ENCODE measurements at places on chromosomes 3 and 15.

GRCh38 chr3:182479419-182480336 lies 313.6 kb upstream of the ATP11B start:
- no peak for DNase-seq

DNA sequence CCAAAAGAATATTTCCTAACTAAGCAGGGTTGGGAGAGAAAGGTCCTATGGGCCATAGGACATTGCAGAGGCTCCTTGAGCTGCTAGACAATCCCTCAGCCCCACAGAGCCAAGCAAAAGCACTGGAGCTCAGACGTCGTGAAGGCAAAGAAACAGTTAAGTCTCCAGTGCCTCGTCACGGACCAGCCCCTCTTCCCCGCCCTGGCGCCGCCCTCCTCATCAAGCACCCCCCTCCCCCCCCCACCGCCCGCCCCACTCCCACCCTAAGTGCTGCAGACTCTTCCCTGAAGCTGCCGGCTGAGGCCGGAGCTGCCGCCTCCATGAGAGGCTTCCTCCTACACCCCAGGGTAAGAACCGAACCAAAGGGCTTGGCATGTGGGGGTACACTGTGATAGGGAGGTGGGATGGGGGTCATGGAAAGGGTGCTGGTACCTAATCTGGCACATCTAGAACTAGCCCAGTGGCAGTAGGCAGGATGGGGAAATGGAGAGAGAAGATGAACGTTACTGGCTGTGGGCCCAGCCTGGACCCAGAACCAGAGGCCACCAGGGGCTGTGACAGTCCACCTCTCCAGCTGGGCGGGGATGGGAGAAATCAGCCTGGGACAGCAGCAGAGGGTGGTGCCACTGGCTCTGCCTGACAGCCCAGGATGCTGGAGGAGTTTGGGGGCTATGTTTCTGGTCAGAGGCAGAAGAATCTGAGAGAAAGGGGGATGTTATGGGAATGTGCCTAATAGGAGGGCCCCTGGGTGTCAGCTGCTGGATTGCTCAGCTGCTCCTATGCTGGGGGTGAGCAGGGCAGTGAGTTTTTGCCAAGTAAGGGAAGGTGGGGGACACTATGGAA lies at the start of gene MAP1A:
Gene MAP1A (plus strand): TSS at position 255 of the 843 bp plus-strand sequence. CDS start 3,866 bp downstream, outside the sequence.
- DNase-seq, result peak; percentile 74

DNA sequence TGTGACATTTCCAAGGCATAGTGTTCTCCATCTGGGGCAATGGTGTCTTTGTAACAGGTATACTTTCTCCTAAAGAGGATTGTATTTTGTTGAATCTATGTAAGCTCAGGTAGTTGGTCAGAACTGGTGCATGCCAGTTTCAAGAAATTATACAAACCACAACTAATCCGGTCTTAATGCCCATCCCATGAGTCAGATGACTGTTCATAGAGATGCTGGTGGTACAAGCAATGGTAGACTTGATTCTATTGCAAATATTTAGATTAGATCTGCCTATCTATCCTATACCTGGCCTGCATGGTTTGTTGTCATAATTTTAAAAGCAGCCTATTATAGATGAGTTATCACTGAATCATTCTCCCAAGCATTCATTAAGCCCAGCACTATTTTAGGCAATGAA lies 43.5 kb downstream of the ATP13A5 start:
- DNase-seq, result no peak

DNA sequence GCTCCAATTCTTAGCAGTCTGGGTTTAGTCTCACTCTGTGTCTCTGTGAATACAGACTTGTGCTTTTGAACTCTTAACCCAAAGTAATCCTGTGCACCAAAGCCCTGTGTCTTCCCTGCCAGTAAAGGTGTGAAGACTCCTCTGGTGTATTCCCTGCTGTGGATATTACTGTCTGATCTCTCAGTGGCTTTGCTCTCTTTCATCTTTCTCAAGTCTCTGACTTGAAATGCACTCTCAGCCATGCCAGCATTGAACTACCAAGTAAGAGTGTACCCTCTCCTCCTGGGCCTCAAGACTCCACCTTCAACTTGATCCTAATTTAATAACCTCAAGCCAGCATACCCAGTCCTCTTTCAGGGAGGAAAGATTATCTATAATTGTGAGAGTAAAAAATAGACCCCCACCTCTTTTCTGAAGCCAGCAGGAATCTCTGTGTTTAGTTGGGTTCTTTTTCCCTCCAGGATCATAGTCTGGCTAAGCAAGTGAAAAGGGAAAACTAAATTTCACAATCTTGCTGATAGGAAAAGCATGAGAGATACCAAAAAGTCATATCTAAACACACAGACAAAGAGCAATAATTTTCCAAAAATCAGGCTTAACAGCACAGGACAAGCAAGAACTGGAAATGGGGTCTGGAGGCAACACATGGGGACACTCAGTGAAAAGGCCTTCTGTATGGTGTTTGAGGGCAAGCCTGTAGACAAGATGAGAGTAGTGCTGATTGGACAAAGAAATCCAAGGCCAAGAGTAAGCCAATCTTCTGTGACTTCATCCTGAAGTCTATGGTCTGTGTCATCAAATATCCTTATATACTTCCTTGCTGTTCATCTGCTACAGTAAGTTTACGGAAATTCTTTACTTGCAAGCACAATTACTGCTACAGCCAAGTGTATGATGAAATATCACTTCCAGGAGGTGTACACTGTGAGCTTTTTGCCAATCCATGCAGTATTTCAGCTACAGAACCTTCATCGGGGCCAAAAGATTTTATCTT lies 296.1 kb upstream of the TGFBR2 start:
- DNase-seq, result no peak

DNA sequence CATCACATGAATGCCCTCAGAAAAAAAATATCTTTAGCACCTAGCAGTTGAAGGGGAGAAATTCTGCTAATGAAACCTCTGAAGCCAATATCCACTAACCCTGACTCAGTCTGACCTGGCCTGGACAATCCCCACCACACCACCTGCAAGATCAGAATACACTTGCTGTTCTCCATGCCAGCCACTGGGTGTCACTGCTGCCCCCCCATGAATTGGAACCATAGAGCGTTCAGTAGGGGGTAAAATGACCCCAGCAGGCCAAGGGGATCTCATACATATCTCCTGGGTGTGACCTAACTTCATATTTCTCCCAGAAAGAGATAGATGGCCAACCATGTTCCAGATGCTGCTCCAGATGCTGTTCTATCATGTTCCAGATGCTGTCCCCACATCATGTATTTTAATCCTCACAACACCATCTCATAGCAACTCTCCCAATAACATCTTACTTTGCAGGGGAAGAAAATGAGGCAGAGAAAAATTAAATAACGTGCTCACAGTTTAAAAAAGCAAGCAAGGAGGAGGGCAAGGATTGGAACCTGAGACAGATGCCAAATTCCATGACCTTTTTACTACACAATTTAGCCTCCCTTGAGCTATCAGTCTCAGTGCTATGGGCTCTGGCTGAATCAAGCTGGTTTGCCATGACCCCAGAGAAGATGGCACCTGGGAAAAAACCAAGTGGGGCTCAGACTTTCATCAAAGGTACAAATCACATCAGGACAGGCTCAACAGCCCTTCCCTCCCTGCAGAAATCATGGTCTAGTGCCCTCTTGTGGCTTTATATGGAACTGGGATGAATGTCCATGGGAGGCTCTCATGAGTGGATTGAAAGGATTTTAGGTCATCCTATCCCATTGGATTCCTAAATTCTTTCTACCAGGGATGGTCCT lies 12.4 kb downstream of the NTRK3 start:
- DNase-seq, result peak; percentile 19

GRCh38 chr3:124258057-124258500 lies 266.2 kb upstream of the ROPN1 start:
- no peak for DNase-seq

DNA sequence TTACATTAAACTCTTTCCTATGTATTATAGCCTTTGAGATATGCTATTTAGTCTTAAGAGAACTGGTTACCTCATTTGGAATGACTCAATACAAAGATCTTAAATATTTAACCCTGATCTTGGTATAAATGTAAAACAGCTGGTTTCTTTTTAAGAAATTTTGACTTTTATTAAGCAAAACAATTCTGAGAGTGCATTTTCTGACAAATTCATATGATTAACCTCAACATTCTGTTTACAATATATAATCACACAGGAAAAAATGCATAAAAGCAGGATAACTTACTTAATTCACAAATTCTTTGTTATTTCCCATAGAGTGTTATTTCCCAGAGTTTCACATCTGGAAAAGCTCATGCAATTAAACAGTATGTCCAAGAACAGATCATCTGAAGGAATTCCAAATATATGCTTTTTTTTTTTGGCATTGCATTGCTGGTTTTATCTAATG lies 400.4 kb upstream of the THBS1 start:
- DNase-seq, result no peak

GRCh38 chr3:53225181-53225580 lies 30.6 kb downstream of the TKT start:
- DNase-seq, result no peak

DNA sequence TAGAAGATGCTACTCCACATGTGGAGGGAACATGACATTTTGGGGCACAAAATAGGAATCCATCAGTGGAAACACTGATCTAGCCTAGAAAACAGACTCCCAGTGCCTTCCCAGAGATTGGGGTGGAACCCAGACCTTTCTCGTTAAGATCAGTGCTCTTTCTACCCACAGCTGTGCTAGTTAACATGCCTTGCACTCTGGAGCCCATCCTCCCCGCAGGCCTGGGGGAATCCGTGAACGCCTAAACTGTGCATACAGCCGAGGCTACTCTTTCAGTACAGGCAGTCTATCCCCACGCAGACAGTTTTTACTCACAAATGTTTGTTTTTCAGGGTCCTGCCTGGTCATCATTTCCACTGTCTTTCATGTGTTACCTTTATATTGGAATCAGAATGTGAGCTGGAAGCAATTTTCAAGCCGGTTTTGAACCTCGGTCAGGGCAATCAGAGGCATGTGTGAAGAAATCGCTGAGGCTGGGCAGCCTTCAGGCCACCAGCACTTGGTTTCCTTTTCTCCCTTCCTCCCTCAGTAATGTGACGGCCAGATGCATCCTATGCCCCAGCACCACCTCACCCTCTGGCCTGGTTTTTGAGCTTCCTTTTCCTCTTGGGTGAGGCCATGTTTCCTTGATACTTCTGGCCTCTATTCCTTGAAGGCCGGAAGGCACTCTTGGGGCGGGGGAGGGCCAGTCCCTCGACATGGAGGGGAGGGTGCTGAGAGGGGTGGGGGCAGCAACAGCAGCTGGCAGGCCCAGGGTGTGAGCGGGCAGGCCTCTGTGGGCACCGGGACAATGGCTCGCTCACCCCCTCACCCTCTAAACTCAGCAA lies 123.6 kb upstream of the GALNT15 start:
- no peak for DNase-seq

DNA sequence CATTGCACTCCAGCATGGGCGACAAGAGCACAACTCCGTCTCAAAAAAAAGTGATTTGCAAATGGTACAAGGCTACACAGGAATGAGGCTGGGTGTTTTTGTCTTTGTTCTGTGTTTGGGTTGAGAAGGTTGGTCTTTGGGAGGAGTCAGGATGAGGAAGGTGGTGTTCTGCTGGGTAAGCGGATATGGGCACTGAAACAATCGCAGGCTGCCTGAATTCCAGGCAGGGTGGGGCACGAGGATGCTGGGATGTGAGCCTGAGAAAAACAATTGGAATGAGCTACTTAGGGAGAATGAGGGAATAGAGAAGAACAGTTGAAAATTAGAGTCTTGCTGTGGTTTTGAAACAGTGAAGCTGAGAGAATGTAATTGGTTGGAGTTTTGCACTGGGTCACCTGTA lies 51.6 kb downstream of the ZBTB38 start:
- no peak for DNase-seq

- DNase-seq, result no peak
Observed at GRCh38 chr3:115627180-115628074, 4.1 kb downstream of the GAP43 start.

- DNase-seq, result no peak
Observed at GRCh38 chr3:182650568-182651128, 142.7 kb upstream of the ATP11B start.

- no peak for DNase-seq
Observed at GRCh38 chr3:114794894-114795630, 352.0 kb downstream of the ZBTB20 start.

DNA sequence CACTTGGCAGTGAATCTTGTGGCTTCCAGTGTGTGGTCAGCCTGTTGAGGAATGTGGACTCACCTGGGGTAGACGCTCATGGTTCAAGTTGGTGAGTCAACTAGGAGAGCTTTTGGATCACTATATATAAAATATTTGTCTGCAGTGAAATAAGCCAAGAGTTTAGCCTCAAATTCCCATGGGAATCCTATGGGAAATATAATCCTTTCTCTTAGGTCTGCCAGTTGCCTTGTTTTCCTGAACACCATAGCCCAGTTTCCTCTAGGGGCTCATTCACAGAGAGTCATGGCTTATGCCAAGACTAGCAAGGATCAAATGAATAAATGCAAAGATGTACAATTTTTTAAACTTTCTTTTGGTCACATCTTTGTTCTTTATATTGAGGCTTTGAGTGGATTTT lies 100.1 kb upstream of the NPHP3 start:
- no peak for DNase-seq

- no peak for DNase-seq
Observed at GRCh38 chr15:60420203-60420716, 22.5 kb upstream of the ANXA2 start.

- no peak for DNase-seq
Observed at GRCh38 chr3:176352716-176353334, 844.5 kb downstream of the TBL1XR1 start.

GRCh38 chr3:52771334-52771681 lies 568 bp upstream of the NEK4 start:
- peak; percentile 23 for DNase-seq

DNA sequence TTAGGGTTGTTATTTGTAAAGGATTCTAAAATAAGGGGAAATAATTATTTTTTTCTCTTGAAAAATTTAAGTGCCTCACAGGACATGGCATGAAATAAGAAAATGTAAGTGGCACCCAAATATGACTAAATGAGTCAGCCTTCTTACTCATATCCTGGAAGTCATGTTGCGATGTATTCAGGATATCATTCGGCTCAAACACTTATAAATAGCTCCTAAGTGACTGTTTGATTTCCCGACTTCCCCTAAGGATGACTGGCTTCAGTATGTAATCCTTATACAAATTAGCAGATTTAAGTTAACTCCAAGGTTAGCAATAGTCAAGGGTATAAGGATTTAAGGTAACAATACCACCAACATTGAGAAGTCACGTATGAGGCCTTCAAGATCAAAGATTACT lies 57.3 kb upstream of the OSTN start:
- DNase-seq, result no peak

DNA sequence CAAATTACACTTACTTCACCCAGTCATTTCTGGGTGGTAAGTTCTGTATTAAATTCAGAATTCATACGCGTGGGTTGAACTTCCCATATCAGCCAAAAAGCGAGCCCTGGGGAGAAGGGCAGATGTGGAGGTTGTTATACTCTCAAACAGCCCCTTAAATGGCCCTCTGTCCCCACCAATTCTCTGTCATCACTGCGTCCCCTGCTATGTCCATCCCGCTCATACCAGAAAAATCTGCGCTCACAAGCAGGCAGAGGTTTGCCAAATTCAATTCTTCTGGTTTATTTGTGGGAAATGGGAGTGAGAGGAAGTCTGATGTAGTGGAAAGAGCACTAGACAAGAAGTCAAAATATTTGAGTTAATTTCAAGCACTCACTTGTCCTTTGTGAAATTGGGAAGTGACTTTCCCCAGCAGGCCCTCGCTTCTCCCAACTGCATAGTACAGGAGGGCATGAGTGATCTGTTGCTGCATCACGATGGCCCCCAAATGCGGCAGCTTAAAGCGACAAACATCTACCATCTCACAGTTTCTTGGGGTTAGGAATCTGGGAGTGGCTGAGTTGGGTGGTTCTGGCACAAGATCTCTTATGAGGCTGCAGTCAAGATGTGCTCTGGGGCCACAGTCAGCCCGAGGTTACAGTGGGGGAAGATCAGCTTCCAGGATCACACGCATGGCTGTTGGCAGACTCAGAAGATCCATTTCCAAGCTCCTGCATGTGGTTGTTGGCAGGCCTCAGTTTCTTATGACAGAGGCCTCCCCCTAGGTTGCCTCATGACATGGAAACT lies 67.7 kb downstream of the CPN2 start:
- DNase-seq, result no peak
